ENCODE measurements at places on chromosomes 13 and 19.

GRCh38 chr19:44332145-44332544, 24.3 kb downstream of the ZNF112 start:
- DNase-seq: no peak

DNA sequence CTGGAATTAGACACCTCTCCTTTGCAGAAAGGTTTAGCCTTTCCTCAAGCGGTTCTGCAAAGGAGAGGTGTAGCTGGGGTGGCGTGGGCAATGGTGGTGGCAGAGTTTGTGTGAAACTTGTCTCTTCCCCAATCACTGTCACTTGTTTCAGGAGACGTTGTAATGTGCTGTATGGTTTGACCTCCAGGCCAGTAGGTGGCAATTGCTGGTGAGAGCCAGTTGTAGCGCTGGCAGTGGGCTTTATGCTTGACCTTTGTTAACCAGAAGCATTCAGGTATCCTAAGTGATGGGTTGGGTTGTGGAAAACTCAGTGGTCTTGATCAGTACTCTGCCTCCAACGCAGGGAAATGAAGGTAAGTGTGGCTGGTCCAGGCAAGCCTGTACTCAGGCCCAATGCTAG, 12.7 kb upstream of the LILRA5 start:
- no peak for DNase-seq

GRCh38 chr19:28424077-28424476, 788.9 kb downstream of the UQCRFS1 start:
- no peak for DNase-seq

DNA sequence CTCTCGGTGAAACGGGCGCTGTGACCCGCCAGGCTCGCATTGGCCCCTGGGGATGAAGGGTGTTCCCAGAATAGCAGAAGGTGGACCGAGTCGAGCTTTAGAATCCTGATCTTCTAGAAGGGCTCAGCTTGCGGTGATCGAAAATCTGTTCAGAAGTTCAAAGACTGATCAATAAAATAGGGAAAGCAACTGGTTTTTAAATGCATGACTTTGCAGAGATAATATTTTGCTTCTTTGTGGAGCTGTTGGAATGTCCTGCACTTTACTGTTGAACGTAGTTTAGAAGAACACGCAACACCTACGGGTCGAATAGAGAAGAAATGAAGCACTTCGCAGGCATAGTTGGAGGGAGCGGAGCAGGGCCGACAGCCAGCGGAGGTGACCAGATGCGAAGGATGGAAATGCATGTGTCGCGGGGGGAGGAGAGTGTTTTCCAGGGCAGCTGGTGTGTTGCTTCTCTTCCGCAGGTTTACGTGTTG, 766 bp downstream of the CEBPG start:
- no peak for DNase-seq

All from NCI-H1436 treated with DMSO at 0.1 percent for 48 hours (cell line).